ENCODE measurements at places on chromosomes 7 and 10. TPM values are rescaled to one million over a fixed set of nuclear protein-coding genes. Genes with fewer than 3 reads are reported as not detected.

DNA sequence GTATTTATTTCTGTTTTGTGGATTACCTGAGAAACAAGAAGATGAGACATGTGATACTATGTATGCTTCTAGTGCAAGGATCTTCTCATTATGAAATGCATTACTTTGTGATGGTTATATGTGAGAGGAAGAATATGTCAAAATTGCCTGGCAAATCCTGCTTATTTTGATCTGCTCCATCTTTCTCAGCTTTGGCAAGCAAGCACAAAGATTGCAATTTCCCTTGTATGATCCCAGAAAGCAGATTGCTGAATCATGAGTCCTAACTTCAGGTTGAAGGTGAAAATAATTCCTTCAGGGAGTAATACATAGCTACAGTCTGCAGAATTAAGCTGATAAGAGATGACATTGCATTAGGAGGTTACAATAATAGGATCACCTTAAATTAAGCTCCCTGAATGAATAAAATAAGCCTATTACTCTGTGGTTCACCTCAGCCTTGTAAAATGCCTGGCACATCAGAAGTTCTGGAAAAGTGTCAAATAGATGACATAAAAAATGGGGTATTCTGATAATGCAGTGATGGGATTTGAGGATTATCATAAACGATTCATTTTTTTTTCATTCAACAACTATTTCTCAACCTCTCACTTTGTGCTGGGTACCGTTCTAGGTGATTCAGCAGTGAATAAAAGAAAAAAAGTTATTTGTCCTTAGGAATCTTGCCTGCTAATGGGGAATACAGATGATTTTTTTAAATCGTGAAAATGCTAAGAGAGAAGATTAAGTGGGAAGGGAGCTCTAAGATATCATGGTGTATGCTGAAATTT lies 120.7 kb downstream of the CHN2 start:
- no peak for DNase-seq

DNA sequence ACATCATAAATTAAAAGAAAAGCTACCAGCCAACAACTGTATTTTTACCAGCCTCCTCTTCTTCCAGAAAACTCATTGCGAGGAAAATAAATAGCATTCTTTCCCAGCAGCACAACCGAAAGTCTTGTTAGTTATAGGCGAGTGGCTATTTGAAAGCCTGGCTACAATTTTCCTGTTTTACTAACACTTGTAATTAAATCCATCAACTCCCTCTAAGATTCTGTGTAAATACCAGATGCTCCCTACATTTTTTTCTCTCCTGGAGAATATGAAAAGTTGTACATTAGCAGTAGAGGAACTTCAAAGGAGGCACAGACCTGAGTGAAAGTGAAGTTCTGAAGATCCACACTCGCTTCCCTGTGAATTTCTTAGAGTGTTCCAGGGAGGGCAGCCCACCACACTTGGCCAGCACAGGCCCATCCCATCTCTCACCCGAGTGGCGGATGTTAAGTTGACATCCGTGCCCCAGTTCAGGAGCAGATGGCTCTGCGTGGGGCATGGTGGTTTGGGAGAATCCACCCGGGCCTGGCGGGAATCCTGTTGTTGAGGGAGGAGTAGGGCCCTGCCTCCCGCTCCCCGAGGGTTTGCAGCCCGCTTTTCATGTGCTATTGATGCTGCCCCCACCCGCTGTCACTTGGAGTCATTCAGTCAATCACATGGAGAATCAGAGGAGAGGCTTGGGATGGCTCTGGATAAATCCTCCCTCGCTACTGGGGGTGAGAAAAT lies 451.0 kb upstream of the GALNT17 start:
- no peak for DNase-seq

DNA sequence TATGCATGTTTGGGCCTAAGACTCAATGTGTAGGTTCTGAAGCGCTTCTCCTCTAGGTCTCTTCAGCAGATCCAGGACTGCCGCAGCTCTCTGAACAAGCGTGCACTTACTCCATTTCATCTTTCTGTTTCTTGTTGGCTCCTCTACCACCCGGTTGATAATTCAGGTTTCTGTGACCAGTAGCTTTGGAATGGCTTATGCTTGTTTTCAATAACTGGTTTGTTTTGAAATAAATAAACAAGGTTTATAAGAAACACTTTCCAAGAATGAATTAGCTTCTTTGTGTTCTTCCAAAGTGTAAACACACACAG lies 1.5 kb downstream of the MDFIC start:
- no peak for DNase-seq

DNA sequence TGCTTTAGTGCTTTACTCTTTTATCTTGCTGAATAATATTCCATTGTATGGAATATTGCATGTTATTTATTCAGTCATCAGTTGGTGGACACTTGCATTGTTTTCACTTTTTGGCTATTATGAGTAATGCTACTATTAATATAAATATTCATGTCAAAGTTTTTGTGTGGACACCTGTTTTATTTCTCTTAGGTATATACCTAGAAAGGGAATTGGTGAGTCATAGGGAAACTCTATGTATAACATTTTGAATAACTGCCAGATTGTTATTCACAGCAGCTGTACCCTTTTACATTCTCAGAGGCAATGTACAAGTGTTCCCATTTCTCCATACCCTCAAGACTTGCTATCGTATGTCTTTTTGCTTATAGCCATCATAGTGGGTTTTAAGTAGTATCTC lies 268.7 kb downstream of the SEMA3A start:
- DNase-seq, result no peak

DNA sequence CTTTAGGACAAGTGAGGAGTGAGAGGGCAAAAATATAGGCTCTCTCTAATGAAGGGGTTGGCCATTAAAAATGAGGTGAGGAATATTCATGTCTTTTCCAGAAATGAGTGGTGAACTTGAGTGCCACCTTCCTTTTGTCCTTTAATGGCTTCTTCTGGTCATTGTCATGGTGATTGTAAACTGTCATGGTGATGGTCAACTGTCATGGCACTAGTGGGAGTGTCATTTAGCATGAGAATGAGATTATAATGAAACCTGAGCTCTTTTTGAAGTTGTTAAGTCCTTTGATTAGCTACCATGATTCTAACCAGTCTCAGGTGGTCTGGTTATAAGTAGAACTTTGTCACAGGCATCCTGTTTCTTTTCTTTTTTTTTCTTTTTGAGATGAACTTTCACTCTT lies 524.4 kb downstream of the NEBL start:
- no peak for DNase-seq

DNA sequence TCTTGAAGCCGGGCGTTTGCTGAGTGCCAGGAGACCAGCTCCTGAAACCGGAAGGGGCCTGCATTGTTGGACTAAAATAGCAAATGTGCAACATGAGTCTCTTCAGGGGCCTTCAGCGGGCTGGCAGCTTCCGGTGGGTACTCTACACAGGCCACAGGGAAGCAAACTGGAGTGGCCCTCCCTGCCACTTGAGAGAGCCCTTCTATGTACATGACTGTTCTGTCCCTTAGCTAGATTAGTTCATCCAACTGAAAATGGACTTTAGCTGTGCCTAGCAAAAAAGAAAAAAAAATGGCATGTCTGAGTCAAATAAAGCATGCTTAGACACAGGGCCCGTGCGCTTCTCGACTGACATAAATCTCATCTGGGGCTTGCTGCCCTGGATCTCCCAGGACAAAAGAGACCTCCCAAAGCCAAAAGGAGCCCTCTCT lies 115.3 kb upstream of the TCF7L2 start:
- no peak for DNase-seq

DNA sequence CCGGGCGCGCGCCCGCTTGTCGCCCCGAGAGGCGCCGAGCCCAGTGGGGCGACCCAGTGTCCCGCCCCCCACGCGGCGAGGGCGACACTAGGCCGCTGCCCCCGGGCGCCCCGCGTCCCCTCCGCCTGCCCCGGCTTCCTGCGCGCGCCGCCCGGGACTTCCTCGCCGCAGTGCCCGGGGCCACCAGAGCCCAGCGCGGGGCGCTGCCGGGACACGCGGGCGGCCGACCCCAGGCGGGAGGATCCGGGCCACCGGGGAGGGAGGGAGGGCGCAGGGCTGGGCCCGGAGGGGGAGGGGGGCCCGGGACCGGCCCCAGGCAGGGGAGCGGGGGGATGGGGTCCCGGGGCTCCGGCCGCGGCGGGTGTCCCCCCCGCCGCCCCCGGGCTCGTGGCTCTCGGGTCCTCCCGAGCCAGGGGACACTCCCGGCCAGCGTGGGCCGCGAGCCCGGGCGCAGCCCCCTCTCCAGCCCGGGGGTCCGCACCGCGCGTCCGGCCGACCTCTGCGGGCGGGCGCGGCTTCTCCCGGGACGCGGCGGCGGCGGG lies 435 bp upstream of the PWWP2B start:
- DNase-seq, result no peak

GRCh38 chr10:86169066-86169465 lies 197.5 kb downstream of the GRID1 start:
- DNase-seq, result no peak

GRCh38 chr10:26235761-26236160 lies 19.2 kb downstream of the GAD2 start:
- no peak for DNase-seq

DNA sequence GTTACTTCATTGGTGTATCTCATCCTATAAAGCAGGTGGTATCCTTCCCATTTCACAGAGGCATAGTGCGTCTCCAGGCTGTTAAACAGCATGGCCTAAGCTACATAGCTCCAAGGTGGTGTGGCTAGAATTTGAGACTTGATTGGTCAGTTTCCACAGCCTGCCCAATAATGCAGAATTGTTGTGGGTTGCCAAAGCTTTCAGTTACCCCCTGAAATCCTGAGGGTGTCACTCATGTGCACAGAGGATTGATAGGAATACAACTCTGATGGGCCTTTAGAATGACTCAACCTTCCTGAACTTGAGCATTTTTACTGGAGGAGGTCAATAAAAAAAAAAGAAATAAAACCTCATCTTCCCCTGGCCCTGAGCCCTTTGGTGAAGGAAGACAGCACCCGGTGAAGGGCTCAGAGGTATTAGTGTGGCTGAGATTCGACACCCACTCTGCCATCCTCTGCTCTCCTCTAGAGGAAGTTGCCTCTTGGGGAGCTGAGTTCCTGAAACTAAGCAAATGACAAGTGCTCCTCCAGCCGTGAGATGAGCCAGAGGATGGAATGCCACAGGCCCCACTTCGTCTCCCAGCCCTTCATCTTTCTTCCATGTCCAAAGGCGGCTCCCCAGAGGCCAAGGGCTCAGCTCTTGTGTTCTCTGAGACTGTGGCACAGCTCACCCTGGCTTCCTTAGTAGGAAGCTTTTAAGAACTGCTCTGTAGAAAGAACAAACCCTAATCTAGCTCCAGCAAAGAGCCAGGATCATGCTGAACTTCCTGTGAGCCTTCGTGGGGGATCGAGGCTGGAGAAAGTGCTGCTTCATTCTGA lies 1.0 kb downstream of the ACSL5 start:
- DNase-seq, result no peak

GRCh38 chr10:14564268-14564744 lies 210.4 kb downstream of the FAM107B start:
- DNase-seq, result no peak

GRCh38 chr10:132612571-132613504 lies 75.3 kb downstream of the INPP5A start:
- no peak for DNase-seq

GRCh38 chr7:81594767-81595166 lies 175.1 kb downstream of the HGF start:
- DNase-seq, result no peak

DNA sequence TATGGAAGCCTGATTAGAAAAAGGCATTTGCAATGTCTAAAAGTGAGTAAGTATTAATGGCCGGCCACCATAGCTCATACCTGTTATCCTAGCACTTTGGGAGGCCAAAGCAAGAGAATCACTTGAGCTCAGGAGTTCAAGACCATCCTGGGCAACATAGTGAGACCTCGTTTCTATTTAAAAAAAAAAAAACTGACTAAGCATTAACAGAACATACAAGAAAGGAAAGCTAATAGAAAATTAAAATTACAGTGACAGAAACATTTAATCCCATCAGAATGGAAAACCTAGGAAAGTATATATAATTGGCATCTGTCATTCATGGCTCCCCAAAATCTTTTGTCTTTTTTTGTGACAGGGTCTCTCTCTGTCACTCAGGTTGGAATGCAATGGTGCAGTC lies 55.9 kb downstream of the AOC1 start:
- DNase-seq, result no peak

DNA sequence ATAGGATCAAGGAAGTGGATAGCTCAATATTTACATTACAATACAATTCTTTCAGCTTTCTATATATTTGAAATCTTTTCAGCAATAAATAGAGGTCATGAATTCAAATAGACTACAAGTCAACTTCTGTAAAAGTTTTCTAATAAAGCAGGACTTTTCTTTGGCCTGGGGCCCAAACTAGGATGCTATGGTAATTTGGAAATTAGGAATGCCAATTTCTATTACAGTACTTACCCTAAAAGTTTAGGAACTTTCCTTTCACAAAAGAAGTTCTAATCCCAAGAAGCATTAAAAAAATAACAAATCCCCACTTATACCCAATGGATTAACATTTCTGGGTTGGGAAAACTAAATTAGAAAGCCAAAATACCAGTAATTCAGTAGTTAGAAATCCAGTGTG lies 40.5 kb downstream of the SLC39A12 start:
- no peak for DNase-seq

GRCh38 chr7:36266190-36266589 lies 113.1 kb downstream of the EEPD1 start:
- no peak for DNase-seq

DNA sequence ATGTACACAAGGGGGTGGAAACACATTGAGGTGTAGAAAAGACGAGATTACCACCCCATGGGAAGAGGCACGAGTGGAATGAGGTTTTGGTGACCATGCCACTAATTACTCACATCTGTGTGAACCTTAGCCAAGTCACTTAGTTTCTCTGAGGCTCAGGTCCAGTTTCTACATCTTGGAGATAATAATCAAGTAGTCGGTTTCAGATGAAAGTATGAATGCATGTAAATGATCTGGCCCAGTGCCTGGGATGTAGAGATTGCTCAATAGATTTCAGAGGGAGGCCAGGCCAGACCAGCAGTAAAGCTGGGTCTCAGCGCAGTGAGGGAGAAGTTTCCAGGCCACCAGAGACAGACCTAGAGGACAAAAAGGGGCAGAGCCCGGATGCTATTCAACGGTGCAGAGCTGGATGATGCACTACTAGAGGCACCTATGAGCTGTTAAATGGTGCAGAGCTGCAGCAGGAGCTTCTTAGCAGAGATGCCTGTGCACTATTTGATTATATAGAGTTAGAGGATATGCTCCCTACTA lies 725.1 kb downstream of the GRID1 start:
- no peak for DNase-seq

GRCh38 chr7:94633687-94634086 lies 22.2 kb downstream of the SGCE start:
- DNase-seq, result no peak

- no peak for DNase-seq
Observed at GRCh38 chr10:91545384-91545783, 87.5 kb downstream of the PPP1R3C start.

- DNase-seq, result no peak
Observed at GRCh38 chr7:2521952-2522591, 2.5 kb downstream of the LFNG start.

- DNase-seq, result no peak
Observed at GRCh38 chr10:51090190-51090589, 15.9 kb downstream of the PRKG1 start.

The BLNK gene
- total RNA-seq, result not detected

The ELN gene
- total RNA-seq, result 0.20 TPM

The HOXA13 gene
- total RNA-seq, result not detected

The AKR1D1 gene
- not detected for total RNA-seq

The CRPPA gene
- total RNA-seq, result 0.86 TPM

The ATAD1 gene
- total RNA-seq, result 31.5 TPM

The SLC13A1 gene
- not detected for total RNA-seq

The PDLIM1 gene
- total RNA-seq, result 46.5 TPM

The PPP1R17 gene
- not detected for total RNA-seq

The SHOC2 gene
- 50.5 TPM for total RNA-seq

The CYP3A7 gene
- not detected for total RNA-seq

The AGR2 gene
- not detected for total RNA-seq
